ENCODE measurements at places on chromosomes 2 and 18.

- no peak for DNase-seq
Observed at GRCh38 chr2:159795841-159796690, 1.9 kb downstream of the CD302 start.

DNA sequence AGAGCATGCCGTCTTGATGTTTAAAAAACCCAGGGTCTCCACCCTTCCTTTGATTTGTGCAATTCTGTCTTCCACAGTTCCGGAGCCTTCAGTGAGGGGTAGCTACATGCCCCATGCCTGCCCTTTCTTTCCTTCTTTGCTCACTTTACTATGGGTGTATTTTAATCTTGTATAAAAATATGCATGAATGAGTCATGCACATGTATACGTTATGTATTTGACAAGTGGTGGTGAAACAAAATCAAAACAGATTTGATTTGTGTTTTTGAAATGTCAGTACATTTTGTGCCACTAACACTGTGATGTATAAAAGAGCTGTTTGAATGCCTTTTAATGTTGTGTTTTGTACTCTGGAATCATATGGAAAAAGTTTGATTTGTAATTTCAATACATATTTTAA is 126.5 kb downstream of the RNF144A start:
- DNase-seq, result no peak

GRCh38 chr2:18871430-18871829 is 282.1 kb upstream of the NT5C1B start:
- DNase-seq, result no peak

GRCh38 chr2:99607861-99608491 is 118.2 kb upstream of the REV1 start:
- no peak for DNase-seq

- DNase-seq, result no peak
Observed at GRCh38 chr2:167258712-167259111, 370.4 kb downstream of the XIRP2 start.

- DNase-seq, result no peak
Observed at GRCh38 chr2:29687121-29687520, 234.3 kb downstream of the ALK start.

- no peak for DNase-seq
Observed at GRCh38 chr2:172674034-172674967, 61.3 kb upstream of the RAPGEF4 start.

DNA sequence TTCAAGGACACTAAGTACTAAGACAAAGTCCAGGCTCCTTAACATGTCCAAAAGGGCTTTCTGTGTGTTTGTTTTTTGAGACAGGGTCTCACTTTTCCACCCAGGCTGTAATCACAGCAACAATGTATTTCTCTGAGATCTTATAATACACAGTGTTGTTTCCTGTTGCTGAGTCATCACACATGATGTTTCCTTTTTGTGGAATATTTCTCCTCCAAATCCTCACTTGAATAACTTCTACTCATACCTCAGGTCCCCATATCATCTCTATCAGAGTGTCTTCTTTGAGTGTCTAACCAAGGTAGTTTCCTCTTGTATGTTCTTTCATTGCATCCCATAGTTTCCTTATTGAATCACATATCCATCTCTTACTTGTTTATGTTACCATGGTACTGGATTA is 632.0 kb upstream of the PIK3C3 start:
- DNase-seq, result no peak

DNA sequence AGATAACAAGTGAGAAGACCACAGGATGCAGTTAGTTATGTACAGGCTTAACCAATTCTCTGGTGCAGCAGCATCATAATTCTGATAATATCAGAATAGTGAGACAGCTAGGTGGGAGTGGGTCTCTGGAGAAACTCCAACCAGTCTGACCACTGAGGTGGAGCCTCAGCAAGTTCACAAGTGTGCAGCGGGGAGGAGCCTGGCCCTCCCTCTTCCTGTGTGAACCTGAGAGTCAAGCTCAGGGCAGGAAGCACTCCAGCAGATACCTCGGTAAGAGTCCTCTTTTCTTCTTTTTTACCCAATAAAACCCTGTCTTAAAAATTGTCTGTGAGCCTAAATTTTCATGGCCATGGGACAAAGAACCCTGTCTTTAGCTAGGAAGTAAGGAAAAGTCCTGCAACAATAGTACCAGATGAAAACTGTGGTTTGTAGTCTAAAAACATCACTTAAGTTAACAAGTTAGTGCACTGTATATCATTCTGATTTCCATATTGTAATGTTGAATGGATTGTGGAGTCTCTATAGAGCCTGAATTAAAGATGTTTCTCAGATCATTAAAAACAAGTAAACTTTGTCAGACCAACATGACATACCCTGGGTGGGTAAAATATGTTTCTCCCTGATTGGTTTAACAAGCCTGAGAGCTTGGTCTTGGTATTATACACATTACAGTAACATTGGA is 370.8 kb downstream of the TMEM182 start:
- DNase-seq, result no peak

- DNase-seq, result no peak
Observed at GRCh38 chr2:132774189-132774588, 104.2 kb upstream of the LYPD1 start.

DNA sequence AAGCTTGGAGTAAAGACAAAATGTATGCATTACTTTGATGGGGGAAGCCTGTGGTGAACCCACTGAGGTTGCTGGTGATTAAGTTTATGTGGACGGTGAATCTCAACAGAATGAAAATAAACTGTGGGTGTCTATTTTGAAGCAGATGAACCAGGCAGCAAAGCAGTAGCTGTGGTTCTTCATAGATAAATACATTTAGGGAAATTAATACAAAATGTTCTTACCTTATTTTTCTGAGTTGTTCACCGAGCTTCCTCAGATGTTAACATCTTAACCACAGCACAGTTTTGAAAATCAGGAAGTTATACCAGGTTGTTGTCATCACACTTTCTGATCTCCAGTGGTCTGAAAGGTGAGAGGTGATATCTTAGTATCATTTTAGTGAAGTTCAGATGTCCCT is 53.9 kb downstream of the NCK2 start:
- no peak for DNase-seq

- DNase-seq, result no peak
Observed at GRCh38 chr2:16031058-16031847, 90.9 kb downstream of the MYCN start.

GRCh38 chr2:209387389-209387788 is 36.5 kb upstream of the MAP2 start:
- no peak for DNase-seq

DNA sequence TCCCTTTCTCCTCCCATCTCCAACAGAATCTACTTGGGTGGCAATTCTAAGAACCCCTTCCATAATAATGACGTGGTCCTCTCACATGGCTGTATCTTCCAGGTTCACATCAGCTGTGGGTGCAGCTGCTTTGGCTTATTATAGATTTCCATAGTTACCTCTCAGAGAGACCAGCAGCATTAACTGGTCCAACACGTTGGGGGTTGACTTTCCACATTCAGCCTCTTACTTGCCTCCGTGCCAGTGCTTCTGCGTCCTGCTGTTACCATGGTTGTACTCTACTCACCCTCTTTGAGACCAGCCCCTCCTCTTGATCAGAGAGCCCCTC is 570.7 kb downstream of the PLCL1 start:
- peak; percentile 5 for DNase-seq

DNA sequence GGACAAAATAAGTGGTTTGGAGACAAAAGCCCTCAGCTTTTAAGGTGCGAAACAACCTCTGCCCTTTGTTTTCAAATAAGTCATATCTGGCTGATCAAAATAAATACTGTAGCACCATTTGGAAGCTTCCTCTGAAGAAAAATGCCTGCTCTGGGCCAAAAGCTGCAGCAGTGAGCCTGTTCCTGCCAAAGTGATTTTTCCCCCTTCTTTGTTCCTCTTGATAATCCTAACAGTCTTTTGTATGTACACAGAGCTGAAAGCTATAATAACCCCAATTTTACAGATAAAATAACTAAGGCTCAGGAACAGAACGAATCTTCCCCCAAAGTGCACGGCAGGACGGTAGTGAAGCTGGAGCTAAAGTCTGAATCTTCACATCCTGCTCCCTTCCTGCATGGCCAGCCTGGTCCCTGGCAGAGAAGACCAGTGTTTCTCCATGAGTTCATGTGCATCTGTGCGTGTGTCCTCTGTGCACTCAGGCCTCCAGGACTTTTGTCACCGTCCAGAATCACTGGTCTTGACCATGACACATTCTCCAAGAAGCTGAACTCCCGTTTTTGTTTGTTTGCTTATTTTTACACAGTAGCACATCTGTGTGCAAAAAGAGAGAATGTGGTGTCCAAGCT is 2114.1 kb upstream of the PIK3C3 start:
- DNase-seq, result peak; percentile 70

DNA sequence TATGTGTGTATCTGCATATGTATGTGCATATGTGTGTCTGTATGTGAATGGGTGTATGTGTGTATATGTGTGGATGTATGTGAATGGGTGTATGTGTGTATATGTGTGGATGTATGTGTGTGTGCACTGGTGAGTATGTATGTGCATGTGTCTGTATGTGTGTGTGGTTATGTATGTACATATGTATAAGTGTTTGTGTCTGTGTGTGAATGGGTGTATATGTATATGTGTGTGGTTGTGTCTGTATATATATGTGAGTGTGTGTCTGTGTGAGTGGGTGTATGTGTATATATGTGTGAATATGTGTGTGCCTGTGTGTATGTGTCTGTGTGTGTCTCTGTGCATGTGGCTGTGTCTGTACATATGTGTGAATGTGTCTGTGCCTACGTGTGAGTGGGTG is 748.4 kb upstream of the HS6ST1 start:
- DNase-seq, result no peak

- no peak for DNase-seq
Observed at GRCh38 chr18:2657788-2658458, 2.4 kb downstream of the SMCHD1 start.

- peak; percentile 87 for DNase-seq
Observed at GRCh38 chr2:127701193-127701650, at the start of gene SFT2D3. Gene SFT2D3, plus strand, starts transcription at chr2:127701497. Its CDS starts 32 bp downstream, at chr2:127701529.
